ENCODE measurements at places on chromosomes 3 and 15.

GRCh38 chr3:95277613-95278012 is 1214.8 kb downstream of the NSUN3 start:
- no peak for DNase-seq

DNA sequence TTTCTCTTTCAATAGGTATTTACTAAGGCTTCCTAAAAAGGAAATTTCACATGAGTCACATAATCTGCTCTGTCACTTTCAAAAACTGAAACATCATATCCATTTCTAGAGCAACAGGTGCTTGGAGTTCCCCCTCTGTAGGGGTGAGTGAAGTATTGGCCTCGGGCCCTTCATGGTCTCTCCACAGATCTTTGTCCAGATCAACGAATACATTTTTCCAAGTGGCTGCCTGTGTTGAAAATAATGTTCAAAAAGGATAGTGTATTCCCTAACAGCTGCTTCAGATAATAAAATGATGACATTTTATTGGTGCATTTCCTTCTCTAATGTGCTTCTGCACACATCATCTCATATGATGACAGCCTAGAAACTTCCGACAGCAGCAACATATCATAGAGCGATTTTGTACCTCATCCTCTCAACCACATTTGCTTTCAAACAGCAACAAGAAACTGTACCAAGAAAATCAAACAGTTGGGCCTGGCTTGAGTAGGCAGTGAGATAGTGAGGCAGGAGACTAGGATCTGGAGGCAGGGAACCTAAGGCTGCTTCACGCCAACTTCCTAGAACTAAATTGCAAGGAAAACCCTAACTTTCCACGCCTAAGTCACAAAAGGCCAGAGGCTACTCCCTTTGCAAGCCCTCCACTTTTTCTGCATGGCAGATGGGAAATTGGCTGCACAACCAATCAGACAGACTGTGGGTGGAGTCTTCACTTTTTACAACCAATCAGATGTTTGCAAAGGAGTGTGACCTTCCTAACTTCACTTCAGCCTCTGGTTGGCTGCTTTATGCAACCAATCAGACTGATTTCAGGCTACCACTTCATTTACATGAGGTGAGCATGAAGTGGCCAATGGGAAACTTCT is 340.2 kb downstream of the LRRC3B start:
- DNase-seq = no peak

DNA sequence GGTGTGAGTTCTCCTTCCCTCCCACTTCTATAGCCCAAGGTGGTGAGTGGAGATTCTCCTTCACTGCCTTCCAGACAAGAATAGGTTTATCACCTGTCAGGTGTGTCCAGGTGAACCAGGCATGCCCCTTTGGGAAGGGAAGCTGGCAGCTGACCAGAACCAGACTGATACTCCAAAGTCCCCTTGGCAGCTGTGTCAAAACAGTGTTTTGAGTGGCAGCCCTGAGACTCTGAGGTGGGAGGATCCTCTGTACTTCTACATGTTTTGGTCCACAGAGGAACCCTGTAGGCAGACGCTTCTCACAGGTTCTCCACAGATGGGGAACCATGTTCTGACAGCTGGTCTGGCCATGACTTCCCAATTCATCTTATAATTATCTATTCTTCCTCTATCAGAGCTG is 30.1 kb downstream of the ISL2 start:
- DNase-seq = no peak

DNA sequence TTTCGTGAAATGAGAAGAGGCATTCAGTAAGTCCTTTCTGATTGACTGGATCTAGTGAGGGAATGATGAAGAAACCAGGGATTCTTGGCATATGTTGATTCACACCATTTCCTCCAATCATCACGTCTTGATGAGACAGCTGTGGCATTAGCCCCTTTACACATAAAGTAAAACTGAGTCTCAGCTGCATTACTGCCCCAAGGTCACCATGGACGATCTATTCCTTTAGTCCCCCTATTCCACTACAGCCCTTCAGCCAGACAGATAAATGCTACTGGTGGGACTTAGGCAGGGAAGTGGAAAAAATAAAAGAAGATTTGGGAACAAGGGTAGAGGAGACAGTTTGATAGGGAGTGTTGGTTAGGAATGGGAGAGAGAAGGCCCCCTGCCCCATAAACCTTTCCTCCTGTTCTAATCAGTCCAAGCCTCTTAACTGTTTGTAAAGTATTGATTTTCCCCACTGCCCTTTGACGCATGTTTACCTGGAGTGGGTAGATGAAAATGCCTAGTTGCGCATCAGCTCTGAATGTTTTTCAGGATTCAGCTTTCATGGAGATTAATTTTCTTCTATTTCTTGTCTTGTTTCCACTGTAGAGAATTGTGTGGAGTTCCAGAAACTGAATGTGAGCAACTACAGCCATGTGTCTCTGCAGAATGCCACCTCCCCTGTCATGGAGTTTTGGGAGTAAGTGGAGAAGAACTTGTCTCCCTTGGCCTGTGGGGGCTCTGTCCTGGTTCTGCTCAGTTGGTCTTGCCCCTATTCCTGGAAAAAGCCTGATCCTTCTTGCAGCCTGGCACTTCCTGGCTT is 6.9 kb downstream of the SLC6A11 start:
- DNase-seq = no peak

DNA sequence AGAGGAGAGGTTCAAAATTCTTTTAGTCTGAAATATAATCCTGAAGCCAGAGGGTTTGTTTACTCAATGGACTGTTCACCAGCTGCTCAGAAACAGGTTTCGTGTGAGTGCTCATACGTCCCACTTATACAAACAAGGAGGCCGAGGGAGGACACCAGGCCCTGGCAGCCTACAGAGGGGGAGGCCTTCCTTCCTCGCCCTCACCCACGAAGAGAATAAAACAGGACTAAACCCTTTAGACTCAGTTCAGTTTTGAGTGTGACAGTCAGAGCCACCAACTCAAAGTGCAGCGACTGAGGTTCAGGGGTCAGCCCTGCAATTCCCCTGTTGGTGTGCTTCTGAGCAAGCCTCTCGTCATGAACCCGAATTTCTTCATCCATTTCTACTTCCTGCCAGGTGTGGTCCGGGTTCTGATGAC is 17.3 kb downstream of the FAM174B start:
- DNase-seq = no peak

GRCh38 chr3:187062526-187063177 is 76.6 kb downstream of the RPL39L start:
- DNase-seq = no peak

- no peak for DNase-seq
Measured at GRCh38 chr3:54171509-54171908, 49.2 kb downstream of the CACNA2D3 start.

- no peak for DNase-seq
Measured at GRCh38 chr3:43389388-43390254, 103.3 kb downstream of the SNRK start.

DNA sequence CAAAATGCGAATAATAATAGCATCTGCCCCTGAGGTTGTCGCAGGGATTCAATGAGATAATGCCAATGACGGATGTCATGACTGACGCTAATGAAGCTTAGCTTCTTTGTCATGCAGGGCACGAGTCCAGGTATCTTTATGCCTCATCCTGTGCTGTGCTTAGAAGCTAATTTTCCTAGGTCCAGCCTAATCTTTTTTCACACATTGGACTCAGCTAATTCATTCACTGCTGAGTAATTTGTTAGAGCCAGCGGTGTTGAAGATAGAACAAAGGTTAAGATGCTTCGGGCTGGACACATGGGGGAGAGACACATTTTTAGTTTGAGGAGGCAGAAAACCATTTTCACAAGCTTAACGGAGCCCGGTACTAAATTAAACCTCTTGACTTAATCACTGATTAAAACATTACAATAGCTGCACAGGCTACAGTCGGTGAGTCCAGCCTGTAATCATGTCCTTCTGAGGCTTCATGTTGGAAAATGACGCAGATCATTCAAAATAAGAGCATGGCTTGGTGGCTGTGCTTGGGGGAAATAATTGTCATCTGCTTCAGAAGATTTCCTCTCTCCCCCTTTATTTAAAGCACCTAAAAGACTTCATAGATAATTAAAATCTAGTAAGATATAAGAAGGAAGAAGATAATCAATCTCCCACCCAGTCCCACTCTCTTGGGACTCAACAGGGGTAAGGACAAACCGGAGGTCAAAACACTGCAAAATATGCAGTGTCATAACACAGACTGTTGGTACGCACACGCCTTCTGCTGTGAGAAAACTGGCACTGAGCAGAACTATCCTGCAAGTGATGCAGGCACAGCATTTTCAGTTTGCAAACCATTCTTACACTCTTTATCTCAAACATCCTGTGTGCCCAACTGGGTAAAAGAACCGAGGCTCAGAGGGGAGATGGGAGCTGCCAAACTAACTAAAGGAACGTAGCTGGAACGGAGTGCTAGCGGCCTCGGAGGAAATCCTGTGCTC is 3.3 kb upstream of the CCDC174 start:
- DNase-seq = no peak

- DNase-seq = no peak
Measured at GRCh38 chr3:179474480-179474879, 23.2 kb upstream of the GNB4 start.

- no peak for DNase-seq
Measured at GRCh38 chr3:119630880-119631329, 29.5 kb downstream of the POPDC2 start.

Data from HCT116 (cell line).